ENCODE measurements at places on chromosomes 2 and 18.
A peak's percentile ranks its signal among the peaks of the same experiment; 100 is the strongest.

DNA sequence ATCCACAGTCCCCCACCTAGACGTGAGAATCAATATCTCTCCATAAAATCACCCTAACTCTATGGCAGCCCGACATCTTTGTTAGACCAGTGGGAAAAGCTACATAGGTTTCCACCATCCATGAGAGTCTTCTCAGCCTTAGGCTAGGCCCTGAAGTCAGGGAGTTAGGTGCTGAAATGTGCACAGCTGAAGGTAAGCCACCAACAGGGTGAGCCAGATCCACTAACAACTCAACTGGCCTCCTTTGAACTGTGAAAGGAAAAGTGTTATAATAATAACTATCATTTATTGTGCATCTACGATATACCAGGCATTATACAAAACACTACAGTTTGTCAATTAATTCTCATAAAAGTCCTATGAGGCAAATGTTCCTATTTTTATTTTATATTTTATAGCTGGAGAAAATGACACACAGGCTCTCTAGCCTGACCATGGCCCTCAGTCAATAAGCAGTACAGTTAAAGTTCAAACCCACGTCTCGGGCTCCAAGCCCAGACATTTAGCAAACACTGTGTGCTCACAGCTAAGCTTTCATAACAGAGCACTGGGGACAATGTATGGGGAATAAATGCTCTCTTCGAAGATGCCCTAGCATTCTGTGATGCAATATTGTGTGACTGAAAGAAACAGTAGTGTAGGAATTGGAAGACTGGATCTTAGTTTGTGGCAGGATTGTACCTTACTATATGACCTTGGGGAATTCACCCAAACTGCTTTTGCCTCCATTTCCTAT, 11.2 kb upstream of the CYP27C1 start:
- DNase-seq = no peak

GRCh38 chr2:216901273-216901672, 41.4 kb upstream of the TNP1 start:
- DNase-seq = no peak

GRCh38 chr2:190648289-190649034, 421 bp upstream of the NAB1 start:
- DNase-seq = peak; percentile 69

DNA sequence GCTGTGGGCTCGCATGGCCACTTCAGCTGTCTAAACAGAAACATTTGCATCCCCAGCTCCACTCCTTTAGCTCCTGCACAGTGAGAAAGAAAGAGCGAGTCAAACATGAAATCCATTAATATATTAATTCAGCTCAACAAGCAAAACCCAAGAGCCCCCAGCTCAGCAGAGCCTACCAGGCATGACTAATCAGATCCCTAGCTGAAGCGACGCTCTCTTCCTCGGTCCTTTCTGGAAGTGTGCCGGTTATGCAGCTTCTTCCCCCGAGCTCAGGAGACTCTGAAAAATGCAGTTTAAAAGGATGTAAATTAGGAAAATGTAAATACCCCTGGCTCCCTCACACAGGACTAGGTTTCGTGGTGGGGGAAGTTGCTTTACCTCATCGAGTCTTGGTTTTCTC, 221.5 kb downstream of the ANKRD30B start:
- no peak for DNase-seq

DNA sequence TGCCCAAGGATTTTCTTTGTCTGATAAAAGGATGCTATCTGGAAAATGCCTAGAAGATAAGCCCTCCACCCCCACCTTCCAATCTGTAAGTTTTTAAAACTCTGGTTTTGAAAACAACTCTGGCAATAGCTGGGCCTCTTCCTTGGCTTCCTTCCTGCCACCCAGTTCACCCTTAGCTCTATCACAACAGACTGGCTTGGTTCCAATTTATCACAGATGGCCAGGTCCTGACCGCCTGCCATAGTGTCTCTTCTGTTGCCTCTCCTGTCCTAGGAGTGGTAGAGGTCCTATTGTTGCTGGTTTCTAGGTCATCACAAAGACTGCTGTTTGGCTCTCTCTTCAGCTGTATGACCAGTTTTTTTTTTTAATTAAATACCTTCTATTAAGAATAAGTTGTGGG, 1727.9 kb upstream of the SLC39A10 start:
- DNase-seq = no peak

DNA sequence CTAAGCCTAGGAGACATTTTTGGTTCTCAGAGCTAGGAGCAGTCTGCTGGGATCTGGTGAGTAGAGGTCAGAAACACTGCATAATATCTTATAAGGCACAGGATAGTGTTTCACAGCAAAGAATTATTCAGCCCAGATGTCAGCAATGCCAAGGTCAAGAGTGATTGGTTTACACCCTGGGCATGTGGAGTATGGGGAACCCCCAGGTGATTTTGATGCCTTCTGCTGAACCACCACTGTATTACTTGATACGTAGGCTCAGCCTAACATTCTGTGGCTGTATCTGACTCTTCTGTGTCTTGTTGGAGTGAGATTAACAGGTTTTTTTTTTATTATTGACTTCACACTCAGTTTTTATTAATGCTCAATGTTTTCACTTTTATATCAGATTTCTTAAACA, 6.0 kb downstream of the DDX18 start:
- no peak for DNase-seq

- DNase-seq = no peak
These were observed 423.7 kb upstream of the MMADHC start for GRCh38 chr2:150011161-150011730.

DNA sequence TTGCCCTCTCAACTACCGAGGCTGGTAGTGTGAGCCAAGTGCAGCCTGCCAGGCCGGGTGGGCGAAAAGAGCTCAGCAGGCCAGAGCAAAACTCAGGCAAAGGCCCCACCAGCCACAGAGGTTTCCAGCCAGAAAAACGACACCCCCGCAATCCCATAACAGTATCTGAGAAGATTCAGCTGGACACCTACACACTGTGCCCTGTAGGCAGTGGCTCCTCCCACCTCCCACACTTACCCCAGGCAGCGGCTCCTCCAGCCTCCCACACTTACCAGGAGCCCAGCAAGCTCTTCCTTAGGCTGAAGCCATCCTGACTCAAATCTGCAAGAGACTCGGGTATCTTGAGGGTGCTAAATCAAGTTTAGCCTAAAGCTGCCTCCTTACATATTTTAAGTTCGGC, 15.6 kb upstream of the TMEM18 start:
- DNase-seq = no peak

GRCh38 chr2:224669449-224669848, 46.7 kb downstream of the CCDC195 start:
- DNase-seq = no peak

GRCh38 chr2:207015901-207016300, 76.6 kb downstream of the CPO start:
- DNase-seq = no peak

GRCh38 chr2:191486584-191487320, 191.2 kb upstream of the NABP1 start:
- no peak for DNase-seq

DNA sequence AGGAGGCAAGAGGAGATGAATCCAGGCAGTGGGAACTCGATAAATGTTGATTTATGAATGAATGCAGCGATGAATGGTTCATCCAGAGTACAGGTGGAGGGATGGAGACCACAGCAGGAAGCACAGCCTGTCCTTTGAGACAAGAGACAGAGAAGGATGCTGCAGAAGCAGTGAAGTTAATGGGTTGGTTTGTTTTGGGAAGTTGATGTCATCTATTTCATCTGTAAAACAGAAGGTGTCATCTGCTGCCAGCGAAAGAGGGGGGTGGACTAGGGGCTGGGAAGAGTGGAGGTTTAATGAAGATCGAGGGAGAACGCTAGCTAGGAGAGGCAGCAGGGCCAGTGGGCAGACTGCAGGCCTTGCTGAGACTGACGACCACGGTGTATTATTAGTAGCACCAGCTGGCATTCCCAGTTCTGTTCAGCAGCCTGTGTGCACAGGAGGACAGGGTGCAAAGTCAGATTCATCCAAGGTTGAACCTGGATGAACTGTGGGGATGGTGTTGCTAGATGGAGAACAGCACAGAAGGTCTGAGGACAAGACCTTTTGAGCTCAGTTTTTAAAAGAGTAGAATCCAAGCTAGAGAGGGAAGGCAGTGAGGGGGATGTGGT, 120.3 kb upstream of the CAPN13 start:
- no peak for DNase-seq

DNA sequence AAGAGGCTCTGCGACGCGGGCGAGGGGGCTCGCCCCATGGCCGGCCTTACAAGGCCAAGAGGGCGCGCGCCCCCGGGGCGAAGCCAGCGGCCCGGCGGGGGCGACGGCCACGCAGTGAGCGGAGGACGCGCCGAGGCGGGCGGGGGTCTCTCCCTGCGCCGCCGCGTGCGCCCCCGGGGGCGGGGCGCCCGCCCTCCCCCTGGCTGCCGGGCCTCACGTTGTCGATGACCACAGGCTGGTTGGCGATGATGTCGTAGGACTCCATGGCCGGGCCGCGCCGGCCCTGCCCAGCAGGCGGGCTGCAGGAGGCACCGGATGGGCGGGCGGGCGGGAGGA, 250 bp downstream of the ACTR1B start:
- DNase-seq = no peak

- DNase-seq = no peak
These were observed 3.8 kb downstream of the COA5 start for GRCh38 chr2:98604547-98604946.

DNA sequence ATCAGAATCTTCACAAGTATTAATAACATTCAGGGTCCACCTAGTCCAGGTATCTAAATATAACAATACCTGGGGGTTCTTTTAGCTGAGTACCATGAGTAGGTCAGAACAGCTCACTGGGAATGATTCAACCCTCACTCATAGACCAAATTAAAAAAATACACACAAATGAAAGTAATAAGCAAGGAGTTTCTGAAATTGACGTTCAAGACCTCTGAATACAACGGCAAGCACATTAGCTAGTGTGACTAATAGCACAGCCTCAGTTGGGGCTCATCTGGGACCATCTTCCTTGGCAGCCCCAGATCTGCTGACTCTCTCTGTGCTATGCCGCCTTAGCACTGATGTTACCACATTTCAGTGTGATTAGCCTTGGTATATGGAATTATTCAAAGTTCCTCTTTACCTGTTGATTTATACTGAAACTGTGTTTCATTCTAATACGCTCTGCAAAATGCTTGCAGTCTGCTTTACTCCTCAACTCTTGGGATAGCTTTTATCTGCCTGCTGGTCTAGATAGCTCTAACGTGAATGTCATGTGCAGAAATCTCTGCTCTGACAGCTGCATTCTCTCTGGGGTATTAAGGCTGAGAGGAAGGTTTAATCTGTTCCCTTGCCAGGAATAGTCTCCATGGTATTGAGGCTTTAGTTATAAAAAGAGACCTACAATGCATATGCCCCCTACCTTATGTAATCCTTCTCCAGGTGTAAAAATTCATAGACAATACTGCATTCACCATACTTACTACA, 153.3 kb downstream of the METTL4 start:
- no peak for DNase-seq

- no peak for DNase-seq
These were observed 267.9 kb downstream of the LPIN1 start for GRCh38 chr2:12014088-12014960.

Data from hematopoietic multipotent progenitor cell treated with erythropoietin and hydrocortisone succinate and interleukin-3 and kit ligand, for 17 days (in vitro differentiated cells).